Activated naive CD4-positive, alpha-beta T cell treated with anti-CD3 and anti-CD28 coated beads, Interleukin-2, amount 50 U/mL, for 72 hours (primary cell): ENCODE measurements at places on chromosomes 3 and 15.

DNA sequence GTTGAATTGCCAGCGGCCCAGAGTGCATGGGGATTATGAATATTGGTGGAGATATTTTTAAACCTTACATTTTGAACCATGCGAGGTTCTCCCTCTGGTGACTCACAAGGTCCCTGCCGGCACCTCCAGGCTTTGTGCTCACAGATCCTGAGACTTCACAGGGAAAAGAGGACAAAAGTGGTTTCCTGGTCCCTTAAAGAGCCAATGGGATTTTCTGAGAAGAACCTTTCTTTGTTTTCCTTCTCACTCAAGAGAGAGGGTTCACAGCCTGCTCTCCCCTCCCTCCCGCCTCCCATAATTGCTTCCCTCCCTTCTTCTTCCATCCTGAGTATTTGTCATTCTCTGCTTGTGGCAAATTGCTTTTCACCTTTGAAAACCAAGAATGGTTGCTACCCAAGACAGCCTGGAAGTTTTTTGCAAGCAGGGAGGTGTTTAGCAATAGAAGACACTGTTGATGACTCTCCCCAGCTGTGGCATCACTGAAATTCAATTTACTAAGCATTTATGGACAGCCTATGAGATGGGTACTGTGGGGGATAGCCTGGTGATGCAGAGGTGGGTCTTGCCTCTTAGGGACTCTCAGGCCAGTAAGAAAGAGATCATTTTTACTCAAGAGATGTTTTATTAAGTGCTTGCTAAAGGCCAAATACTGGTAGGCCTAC lies 76.6 kb downstream of the CPN2 start:
- peak; percentile 7 for DNase-seq

- no peak for DNase-seq
Observed at GRCh38 chr3:28690176-28690575, 341.6 kb upstream of the AZI2 start.

- no peak for DNase-seq
Observed at GRCh38 chr3:43581343-43581742, 40.5 kb downstream of the ANO10 start.

GRCh38 chr15:69021895-69022294 lies 7.4 kb downstream of the NOX5 start:
- no peak for DNase-seq

DNA sequence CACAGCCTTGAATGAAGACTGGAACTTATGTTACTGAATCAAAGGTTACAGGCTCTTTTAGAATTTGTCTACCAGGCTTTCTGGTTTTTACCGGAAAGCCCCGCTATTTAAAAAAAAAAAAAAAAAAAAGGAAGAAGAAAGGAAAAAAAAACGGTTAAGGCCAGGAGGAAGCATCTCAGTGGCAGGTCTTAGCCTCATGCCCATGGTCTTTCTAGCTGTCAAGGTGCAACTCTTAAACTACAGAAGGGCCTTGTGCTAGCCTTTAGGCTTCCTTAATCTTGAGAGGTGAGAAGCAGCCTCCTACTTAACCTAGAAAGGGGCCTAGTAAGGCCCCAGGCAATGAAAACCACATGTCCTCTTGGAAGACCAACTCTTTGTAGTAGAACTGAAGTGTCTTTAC lies 77.5 kb downstream of the TBC1D5 start:
- no peak for DNase-seq

GRCh38 chr3:59938828-59939227 lies 889.0 kb upstream of the CFAP20DC start:
- DNase-seq, result no peak

- no peak for DNase-seq
Observed at GRCh38 chr3:153980252-153980590, 141.0 kb upstream of the ARHGEF26 start.

DNA sequence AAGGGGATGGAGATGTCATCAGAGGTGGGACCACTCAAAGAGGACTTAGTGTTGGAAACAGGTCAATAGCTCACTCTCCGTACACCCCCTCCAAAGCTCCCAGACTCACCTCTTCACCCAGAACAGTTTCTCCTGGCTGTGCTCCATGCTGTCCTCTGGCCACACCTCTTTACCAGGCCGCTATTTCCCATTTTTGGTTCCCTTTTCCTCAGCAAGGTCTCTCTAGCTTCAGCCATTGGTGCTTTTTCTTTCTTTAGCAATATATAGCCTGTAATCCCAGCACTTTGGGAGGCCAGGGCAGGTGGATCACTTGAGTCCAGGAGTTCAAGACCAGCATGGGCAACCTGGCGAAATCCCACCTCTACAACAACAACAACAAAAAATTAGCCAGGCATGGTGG lies 123.6 kb upstream of the SMAD3 start:
- DNase-seq, result no peak

GRCh38 chr3:3110749-3111361 lies 681 bp upstream of the IL5RA start:
- DNase-seq, result no peak
